Posterior cingulate gyrus (tissue), 11 donors: ENCODE measurements at places on chromosomes 16 and 17.

- DNase-seq = no peak
Measured at GRCh38 chr16:53297477-53297876, 136.8 kb upstream of the RBL2 start.

GRCh38 chr16:14452066-14452465, 178.0 kb downstream of the PARN start:
- no peak for DNase-seq

DNA sequence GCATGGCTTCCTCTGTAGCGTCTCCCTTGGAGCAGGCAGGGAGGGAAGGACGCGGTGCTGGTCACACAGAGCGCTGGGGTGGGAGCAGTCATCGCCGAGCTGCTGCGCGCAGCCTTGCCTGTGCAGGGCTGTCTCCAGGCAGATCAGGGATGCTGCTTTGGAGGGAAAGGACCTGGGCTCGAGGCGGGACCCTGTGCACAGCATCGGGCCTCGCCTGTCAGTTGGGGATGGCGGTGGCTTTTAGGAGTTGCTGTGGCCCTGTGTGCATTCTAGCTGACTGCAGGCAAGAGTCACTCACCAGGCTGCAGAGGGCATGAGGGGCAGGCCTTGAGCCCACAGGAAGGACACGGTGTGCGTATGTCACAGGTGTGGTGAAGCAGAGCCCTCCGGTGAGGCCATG, 10.1 kb downstream of the ACSF3 start:
- no peak for DNase-seq

DNA sequence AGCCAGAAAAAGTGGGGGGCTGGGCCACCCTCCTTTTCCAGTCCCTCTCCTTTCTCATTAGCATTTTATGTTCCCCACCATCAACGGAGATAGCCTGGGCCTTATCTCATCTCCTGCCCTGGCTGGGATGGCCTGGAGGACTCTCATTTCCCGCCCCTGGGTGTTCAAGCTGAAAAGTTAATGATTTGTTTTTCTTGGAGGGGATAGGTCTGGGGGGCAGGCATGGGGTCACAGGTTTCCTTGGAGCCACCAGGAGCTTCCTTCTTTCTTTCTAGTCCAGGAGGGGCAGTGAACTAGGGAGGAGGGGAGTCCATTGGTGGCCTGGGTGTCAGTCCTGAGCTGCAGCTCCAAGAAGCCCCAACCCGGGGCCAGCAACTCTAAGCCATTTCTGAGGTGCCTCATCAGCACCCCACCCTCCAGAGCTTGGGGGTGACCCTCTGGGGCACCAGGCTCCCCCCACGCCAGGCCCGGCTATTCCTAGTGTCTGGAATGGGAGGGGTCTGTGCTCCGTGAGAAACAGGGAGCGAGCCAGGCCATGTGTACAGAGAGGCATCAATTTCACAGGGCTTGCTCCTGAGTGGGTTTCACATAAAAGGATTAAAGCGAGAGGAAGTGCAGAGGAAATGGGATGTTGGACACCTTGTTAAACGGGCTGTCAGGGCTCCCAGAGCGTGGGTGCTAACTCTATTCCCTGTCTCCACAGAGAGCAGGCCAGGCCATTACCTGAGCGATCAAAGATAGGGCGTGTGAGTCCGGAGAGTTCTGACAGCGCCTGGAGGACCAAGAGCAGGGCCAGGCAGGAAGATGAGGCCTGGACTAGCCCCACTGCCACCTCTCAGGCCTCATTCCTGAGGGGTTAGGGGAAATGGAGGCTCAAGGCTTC, 90.6 kb upstream of the LHX1 start:
- no peak for DNase-seq

DNA sequence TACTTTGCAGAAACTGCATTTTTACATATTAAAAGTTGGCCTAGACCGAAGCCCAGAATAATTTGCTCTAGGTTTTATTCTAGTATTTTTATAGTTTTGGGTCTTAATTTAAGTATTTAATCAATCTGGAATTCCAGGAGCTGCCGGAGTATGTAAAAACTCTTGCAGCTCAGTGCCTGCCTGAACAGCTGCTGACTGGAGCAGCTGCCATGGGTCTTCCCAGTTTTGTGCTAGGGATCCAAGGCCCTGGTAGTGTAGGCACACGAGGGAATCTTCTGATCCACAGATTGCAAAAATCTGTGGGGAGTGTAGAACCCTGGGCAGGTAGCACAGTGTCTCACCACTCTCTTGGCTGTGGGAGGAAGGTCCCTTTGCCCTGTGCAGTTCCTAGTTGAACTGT, 87.0 kb upstream of the HS3ST3A1 start:
- no peak for DNase-seq

- peak; percentile 95 for DNase-seq
Measured at GRCh38 chr17:17104494-17104893, 62.2 kb downstream of the MPRIP start.

- DNase-seq = no peak
Measured at GRCh38 chr17:43332230-43332629, 66.6 kb upstream of the ARL4D start.

GRCh38 chr16:31696968-31697743, 169.5 kb downstream of the AHSP start:
- DNase-seq = no peak

GRCh38 chr16:4994719-4995434, 36.7 kb downstream of the SEC14L5 start:
- peak; percentile 75 for DNase-seq

DNA sequence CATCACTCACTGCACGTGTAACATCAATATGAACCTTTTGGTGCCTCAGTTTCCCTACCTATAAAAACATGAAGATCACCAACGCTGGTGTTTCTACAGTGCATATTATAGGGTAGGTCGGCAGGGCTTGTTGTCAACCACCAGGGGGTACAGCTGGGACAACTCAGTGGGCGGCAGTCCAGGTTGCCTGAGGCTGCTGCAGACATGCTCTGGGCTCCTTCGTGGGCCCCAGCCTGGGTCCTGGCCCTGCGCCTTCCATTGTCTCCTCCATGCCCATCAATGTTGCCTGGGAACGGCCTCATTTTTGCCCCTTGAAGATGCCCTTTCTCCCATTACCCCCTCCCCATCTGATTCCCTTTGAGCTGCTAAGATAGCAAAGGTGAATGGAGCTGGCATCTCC, 89.8 kb downstream of the GSG1L start:
- DNase-seq = no peak

DNA sequence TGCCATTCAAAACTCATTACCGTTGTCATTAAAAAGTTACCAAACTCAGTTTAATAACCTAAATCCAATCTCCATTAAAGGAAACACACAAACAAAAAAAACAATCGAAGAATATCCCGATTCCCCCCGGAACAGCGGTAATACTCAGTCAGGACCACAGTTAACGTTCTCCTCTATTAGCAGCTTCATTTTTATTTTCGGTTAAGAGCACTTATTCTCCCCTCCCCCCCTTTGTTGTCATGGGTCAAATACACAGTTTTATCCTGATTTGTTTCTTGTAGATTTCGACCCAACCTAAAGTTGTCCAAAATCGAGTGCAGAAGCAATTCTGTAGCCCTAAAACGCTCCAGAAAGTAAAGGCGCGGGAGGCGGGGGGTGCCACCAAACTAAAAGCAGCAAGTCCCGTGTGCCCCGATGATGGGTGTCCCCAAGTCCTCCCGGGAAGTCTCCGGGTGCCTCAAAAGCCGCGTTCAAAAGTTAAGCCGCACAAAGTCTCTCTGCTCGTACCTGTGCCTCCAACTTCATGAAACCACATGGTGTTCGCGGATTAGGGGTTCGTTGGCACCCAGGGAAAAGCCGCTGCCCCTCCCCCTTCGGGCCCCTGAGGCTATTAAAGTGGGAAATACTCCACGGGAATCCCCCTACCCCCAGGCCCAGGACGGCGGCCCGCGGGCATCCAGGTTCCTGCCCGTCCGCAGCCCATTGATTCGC, 996 bp downstream of the SUMO2 start:
- DNase-seq = peak; percentile 81

- no peak for DNase-seq
Measured at GRCh38 chr17:65514082-65514481, 47.4 kb downstream of the AXIN2 start.

- DNase-seq = no peak
Measured at GRCh38 chr16:9971907-9972306, 210.3 kb downstream of the GRIN2A start.

GRCh38 chr17:57881143-57881542, 31.3 kb upstream of the MRPS23 start:
- DNase-seq = no peak

- no peak for DNase-seq
Measured at GRCh38 chr16:12362482-12363458, 386.2 kb downstream of the SNX29 start.

- no peak for DNase-seq
Measured at GRCh38 chr16:54976651-54977200, 46.1 kb downstream of the IRX5 start.

DNA sequence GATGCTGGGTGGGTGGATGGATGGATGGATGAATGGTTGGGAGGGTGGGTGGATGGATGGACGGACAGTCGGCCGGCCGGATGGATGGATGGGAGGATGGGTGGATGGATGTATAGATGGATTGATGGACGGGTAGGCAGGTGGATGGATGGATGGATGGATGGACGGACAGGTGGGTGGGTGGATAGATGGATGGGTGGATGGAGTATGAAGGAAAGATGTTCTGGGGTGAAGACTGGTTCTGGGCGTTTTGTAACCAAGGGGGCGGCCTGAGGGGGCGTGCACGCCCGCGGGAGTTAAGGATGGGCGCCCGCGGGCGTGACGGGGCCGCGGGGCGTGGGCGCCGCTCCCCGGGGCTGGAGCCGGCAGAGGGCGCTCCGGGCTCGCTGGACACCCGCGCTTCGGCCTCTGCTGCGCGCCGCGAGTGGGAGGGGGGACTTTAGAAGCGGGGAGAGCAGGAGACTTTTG, at the start of gene NECAB2:
NECAB2 (plus strand) TSS at position 407 of the 468 bp plus-strand sequence. CDS start 405 bp downstream, outside the sequence.
- DNase-seq = no peak

DNA sequence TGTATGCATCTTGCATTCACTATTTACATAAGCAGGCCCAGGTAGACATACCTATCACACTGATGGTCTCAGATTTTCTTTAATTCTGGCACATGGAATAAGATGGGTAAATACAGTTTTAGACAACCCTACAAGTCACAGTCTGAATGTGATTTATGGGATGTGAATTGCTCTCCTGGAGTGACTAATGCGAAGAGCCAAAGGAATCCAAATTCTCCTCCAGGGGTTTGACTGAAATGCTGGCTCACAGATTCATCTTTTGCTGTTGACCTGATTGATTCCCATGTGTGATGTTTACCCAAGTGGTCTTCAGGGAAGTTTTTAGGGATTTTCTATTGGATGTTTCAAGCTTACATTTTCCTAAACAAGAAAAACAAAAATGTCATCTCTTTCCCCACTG, 277.9 kb upstream of the MON1B start:
- DNase-seq = no peak

DNA sequence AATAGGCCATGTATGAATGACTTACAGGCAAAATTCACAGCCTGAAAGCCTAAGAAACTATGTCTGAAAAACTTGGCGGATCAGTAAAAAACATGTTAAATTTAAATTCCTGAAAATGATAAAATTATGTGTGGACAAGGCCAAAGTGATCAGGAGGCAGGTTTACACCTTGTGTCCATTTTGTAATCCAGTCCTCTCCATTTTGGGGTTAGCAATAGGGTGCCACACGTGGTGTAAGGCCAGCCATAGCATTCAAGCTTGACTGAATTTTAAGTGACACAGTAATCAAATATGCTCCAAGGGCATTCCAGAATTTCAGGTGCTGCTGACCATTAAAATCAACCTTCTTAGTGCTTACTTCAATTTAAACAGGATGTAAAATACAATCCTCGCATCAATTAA, 2.7 kb downstream of the RNF43 start:
- no peak for DNase-seq

GRCh38 chr17:39955726-39956225, 7.0 kb upstream of the GSDMA start:
- no peak for DNase-seq

- DNase-seq = no peak
Measured at GRCh38 chr17:8949061-8949661, 16.3 kb downstream of the PIK3R5 start.

DNA sequence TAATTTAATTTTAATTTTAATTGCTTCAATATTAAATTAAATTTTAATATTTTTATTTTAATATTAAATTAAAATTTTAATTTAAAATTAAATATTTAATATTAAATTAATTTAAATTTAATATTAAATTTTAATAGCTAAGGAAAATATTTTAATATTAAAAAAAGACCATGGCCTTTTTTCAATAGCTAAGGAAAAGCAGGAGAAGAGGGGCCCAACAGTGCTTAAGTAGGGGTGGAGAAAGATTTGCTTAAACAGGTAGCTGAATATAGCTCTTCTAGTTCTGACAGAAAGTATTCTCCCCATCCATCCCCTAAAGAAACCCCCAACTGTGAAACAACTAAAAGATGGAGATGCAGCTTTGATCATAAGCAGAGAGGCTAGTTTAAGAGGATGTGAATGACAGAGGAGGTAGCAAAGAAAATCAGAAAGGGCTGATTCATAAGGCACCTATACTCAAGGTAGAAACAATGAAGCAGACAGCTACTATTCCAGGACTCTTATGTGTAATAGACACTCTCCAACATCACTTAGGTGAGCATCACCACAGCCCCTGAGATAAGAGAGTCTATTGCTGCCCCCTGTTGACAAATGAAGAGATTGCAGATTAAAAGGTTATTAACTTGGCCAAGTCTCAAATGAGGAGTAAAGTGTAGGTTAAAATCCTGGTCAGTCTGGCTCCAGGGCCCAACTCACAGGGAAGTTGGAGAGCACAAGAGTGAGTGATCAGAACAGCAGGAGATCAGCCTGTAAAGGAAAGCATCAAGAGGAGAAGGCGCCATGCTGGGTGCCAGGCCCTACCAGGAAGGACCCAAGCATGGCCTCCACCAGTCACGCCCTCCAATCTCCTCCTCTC, 7.8 kb upstream of the RNASEK start:
- DNase-seq = no peak

- DNase-seq = no peak
Measured at GRCh38 chr16:27703545-27703944, 153.6 kb downstream of the KATNIP start.

GRCh38 chr16:17327664-17328335, 143.0 kb downstream of the XYLT1 start:
- no peak for DNase-seq

- no peak for DNase-seq
Measured at GRCh38 chr16:5064915-5065314, 841 bp downstream of the C16orf89 start.

DNA sequence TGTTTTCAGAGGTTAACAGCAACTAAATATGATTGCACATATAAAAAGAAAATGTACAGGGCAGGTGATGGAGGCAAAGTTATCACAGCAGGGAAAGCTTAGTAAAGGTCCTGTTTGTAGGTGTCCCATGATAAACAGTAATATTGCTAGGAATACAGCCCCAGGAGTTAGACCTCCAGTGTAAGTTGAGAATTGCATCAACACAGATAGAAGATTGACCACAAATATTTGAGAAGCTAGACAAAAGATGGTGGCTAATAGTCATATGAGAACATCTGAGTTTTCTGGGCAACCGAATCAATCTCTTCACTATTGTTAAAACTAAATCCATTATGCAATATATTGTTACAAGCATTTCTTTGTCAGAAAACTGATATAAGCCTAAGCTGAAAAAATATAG, 152.6 kb downstream of the CDH11 start:
- DNase-seq = no peak

DNA sequence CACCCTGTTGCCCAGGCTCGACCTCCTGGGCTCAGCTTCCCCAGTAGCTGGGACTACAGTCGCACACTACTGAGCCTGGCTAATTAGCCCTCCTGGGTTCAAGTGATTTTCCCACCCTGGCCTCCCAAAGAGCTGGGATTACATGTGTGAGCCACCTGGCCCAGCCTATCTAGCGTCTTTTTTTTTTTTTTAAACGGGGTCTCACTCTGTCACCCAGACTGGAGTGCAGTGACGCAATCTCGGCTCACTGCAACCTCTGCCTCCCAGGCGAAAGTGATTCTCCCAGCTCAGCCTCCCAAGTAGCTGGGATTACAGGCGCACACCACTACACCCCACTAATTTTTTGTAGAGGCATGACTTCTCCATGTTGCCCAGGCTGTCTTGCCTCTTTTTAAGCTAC, 33.3 kb downstream of the GLG1 start:
- DNase-seq = no peak
